ENCODE measurements at places on chromosomes 1 and 21.

GRCh38 chr1:9600861-9601834, 12.4 kb downstream of the TMEM201 start:
- DNase-seq = no peak

DNA sequence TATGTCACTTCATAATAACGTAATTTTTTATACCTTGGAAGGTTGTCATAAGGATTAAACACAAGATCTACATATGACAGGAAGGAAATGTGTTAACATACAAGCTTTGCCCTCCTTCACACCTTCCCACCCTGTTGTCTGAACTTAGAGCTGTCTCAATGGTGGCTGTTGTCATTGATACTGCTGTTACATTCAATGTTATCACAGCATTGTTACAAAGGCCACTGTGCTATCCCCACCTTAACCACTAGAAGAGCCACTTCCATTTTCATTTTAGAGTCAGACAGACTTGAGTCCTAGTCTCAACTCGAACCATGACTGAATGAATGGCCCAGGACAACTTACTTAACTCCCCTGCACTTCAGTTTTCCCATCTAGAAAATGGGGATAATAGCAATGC, 31.2 kb downstream of the TAS1R2 start:
- DNase-seq = no peak

GRCh38 chr1:232635778-232636356, 5.9 kb upstream of the SIPA1L2 start:
- DNase-seq = no peak

- no peak for DNase-seq
Measured at GRCh38 chr1:164983023-164983650, 373.4 kb downstream of the LMX1A start.

- no peak for DNase-seq
Measured at GRCh38 chr1:68453060-68453670, 3.4 kb upstream of the RPE65 start.

- no peak for DNase-seq
Measured at GRCh38 chr1:21491488-21492355, 17.5 kb upstream of the ALPL start.

DNA sequence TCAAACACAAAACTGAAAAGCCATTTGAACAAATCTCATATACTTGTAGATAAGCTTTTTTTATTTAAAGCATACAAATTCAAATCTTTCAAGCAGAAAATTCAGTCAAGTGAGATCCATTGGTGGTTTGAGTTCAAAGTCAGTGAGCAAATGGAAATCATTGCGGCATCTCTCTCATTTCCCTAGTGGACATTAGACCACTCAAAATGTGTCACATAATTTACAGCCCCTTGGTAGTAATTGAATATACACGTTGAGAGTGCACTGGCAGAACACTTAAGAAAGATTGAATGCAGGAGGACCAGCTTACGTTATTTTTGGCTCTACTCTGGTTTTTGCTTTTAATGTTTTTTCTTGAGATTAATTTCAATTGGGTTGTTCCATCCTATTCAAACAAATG, 633.7 kb downstream of the USP25 start:
- no peak for DNase-seq

- DNase-seq = no peak
Measured at GRCh38 chr1:224432672-224433040, 1.9 kb downstream of the WDR26 start.

DNA sequence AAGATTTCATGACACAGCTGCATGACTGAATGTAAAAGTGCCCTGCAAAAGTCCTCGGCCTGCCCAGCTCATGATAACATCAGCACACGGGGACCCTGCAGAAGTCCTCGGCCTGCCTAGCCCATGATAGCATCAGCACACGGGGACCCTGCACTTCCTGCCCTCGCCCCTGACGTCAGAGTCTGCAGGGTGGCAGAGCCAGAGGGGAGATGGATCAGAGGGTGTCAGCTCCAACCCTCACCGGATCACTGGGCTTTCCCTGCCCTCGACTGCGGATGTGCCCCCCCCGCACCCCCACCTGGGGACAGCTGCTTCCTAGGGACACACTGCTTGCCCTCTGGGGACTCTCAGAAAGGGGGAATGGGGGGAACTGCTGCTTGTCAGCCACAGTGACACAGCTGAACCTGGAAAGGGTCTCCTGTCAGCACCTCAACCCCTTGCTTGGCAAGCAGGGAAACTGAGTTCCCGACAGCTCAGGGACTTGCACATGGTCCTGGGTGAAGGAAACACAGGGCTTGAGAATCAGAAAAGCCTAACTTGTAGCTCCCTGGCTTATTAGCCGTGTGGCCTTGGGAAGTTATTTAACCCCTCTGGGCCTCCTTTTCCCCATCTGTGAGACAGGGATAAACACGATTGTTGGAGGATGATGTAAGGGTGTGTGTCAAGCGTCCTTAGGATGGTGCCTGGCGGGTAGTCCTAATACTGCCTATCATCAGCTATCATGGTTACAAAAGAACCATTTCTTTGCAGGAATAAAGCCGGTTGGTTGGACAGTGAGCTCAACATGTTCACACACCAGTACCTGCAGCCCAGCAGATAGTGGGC, 8.3 kb upstream of the MIIP start:
- no peak for DNase-seq

- DNase-seq = no peak
Measured at GRCh38 chr1:107626073-107626796, 338.7 kb downstream of the VAV3 start.

- DNase-seq = peak; percentile 87
Measured at GRCh38 chr1:59730759-59731478, 83.8 kb upstream of the HOOK1 start.

GRCh38 chr1:224622831-224623230, 6.7 kb downstream of the CNIH3 start:
- peak; percentile 53 for DNase-seq

- DNase-seq = no peak
Measured at GRCh38 chr1:214544791-214545190, 6.6 kb downstream of the PTPN14 start.

- no peak for DNase-seq
Measured at GRCh38 chr1:47918257-47918867, 78.8 kb downstream of the TRABD2B start.

GRCh38 chr1:90387805-90388204, 329.3 kb downstream of the BARHL2 start:
- no peak for DNase-seq

DNA sequence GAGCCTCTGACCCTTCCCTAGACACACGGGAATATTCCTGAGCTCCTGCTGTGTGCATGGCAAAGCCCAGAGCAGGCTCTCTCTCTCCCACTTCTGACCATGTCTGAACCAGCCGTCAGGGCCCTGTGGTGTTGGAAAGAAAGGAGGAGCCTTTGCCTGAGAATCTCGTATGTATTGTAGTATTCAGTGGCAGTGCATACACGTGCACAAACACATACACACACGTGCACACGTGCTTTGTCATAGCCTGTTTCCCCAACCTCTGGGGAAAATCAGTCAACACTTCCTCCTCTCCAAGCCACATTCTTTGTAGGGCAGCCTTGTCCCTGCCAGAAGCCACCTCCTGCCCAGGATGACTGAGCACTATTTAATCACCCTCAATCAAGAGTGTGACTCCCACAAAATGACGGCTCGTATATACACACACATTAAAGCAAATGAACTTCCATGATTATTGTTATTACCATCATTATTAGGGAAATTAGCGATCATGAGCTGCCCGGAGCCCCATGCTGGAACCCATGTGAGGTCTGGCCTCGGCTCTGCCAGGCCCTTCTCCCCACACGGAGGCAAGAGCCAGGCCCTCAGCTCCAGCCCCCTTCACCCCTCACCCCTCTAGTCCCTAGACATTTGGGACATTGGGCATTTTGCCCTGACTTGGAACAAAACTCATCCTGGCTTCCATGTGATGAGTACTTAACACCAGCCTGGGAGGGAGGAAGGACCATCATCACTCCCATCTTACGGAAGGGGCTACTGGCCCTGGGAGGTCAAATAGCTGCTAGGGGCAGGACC, 331.9 kb downstream of the NPHP4 start:
- DNase-seq = peak; percentile 68

DNA sequence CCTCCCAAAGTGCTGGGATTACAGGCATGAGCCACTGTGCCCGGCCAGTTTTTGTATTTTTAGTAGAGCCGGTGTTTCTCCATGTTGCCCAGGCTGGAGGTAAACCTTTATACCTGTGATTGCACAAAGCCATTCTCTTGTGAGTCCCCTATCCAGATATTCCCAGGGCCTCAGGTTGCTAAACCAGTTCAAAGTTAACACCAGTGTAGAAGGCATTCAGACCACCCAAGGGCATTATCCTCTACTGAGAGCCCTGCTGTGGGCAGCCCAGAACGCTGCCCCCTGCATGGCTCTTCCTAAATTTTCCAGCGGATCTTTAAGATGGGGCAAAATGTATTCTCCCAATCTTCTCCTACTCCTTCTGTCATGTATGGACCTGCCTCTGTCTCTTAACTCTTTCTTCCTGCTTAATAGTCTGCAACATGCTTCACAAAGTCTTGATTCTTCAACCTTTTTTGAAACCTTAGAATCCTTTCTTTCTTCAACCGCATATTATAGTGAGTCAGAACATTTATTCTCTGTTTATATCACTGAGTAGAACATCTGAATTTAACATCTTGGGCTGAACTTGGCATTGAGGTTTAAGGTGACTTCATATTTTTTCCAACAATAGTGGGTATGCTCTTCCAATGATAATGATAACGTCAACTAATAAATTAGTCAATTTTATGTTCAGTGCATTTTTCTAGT, 36.0 kb downstream of the UBE4B start:
- DNase-seq = no peak

DNA sequence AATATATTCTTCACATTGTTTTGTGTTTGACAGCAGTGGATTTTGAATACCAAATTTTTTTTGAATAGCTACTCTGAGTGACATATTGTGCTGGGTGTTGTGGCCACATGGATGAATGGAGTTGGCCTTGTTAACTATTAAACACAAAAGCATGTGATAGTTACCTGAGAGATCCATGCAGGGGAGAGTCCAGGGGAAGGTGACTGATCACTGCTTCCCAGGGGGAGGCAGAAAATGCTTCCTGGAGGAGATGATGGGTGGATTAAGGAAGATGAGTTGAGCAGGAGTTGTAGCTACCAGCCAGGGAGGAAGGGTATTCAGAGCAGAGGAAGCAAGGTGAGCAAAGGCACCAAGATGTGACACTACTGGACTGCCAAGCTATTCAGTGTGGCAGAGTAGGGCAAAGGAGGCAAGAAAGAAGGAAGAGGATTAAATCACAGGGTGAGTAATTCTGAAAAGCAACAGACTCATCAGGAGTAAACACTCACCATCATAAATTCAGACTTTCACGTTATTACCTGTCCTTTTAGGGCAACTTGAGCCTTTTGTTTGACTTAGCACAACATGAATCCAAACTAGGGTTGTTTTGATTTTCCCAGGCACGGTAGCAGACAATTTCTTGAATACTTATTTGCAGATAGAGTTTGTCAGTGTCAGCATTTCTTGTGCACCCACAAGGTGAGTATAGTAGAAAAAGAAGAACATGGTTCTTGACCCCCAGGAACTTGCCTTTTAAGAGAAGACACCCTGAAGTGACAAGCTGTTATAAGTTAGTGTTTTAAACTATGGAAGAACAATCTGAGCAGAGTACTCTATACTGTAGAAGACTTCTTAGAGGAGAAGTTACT, 4.2 kb downstream of the CD46 start:
- DNase-seq = no peak

DNA sequence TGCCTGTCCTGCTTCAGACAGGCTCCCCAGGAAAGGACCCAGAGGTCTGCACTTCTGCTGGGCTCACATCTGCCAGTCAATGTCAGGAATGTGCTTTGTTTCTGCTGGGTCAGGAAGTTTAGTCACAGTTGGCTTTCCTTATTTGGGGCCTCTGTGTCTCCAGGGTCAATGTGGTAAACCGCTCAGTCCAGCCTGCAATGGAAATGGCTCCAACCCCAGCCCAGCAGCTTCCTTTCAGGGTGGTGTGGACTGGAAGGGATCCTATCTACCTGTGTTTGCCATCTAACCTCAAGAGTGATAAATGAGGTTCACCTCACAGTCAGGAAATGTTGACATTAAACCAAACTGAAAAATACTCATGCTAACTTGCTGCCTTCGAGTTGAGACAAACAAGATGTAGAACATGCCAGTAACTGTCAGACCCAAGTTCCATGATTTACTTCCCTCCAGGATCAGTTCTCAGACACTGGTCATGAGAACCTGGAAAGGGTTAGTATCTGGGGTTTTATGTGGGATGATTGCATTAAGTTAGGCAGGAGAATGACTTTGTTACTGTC, 20.3 kb downstream of the ENO1 start:
- DNase-seq = no peak

DNA sequence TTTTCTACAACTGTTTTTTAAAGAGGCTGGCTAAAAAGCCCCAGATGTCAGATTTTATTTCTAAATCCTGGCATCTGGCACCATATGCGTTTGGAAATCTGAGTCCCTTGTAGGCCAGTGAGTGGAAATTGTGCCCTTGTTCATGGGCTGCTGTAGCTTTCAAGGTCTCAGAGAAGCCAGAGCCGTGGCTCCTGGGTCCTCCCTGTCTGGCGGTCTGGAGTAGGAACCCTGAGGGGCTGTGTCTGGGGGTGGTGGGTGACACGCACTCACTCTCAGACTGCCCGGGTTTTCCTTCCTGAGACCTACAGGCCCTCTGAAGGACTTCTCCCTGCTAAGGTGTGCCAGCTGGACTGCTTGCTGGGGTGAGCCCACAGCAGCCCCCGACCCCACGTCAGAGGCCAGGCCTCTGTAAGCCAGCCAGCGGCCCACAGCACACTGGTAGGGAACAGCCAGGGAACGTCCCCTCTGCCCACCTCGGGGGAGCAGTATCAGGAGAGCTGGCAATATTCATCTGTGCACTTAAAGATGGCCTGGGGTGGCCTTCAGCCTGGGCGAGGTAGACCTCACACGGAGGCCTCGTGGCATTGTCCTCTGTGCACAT, 151.5 kb downstream of the PEX14 start:
- DNase-seq = peak; percentile 50

GRCh38 chr21:39467746-39468145, 16.0 kb downstream of the SH3BGR start:
- no peak for DNase-seq

- no peak for DNase-seq
Measured at GRCh38 chr1:199007423-199007822, 368.6 kb downstream of the PTPRC start.

GRCh38 chr1:189958756-189959155, 518.9 kb downstream of the BRINP3 start:
- no peak for DNase-seq

DNA sequence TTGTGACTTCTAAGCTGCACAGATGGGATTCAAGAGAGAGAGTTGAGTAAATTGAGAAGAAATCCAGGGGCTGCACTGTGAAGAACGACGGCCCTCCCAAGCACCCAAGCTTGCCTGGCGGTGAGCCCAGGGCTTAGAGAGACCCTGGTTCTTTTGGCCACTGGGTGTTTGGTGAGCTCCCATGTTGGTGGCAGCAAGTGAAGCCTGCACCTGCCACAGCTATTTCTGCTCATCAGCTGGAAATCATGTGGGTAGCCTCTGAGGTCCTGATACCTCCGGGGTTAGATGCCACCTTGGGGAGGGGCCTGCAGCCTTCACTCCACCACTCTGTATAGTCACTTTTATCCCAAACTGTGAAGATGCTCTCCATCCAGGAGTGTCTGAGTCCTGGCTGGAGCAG, 6.2 kb upstream of the BTG2 start:
- no peak for DNase-seq
